ENCODE measurements at places on chromosomes 16 and 17.

GRCh38 chr17:10870336-10871050, 32.6 kb upstream of the PIRT start:
- DNase-seq = no peak

DNA sequence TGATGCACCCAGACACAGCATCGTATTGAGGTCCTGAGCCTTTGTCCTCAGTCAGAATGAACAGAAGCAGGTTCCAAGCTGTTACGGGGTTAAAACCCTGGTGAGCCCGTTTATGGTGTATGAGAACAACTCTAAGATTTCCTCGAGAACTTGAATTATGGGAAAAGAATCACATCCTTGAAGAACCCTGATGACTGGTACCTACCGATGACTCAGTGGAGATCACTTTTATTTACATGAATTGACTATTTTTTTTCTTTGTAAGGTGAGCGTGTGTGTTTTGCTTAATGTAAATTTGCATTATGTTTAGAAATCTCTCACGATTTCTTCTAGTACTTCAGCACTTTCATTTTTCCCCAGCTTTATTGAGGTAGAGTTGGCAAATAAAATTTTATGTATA, 3.3 kb upstream of the KRTAP4-4 start:
- no peak for DNase-seq

DNA sequence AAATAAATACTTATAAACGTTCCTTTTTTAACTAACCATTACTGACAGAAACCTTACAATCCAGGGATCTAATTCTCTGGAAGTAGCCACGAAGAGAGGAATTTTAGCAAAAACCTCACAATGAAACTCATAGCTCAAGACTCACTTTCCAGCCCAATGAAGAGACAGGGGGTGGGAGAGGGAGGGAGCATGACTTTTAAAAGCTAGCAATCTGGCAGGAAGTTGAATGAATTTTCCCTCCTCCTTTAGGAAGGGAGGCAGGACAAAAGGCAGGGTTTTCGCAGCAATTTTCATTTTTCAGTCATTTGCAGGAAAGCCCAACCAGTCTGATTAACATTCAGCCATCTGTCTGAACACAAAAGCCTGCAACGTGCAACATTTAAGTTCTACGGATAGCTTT, 381.5 kb upstream of the PSMD7 start:
- no peak for DNase-seq

- DNase-seq = no peak
These were observed 439.3 kb upstream of the CDH8 start for GRCh38 chr16:62475573-62475972.

- DNase-seq = no peak
These were observed 5.6 kb downstream of the CHD3 start for GRCh38 chr17:7894226-7894625.

- no peak for DNase-seq
These were observed 16.7 kb upstream of the HEATR6 start for GRCh38 chr17:60095381-60095780.

DNA sequence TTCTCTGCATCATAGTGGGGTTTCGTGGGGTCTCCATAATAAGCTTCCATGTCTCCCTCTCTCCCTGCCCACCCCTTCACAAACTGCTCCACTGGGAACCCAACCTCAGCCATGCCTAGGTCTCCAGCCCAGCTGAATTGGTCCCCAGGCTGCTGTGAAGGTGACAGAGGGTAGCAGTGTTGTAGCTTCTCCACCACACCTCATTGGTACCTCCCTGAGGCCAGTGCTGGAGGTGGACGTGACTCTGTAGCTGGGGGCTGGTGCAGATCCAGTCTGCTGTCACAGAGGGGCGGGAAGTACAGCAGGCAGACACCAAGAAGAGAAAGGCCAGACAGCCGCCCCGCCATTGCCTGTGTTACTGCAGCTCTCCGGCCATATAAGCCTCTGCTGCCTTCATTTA, 82.1 kb downstream of the OR1D5 start:
- no peak for DNase-seq

- DNase-seq = no peak
These were observed 1.8 kb downstream of the SNTB2 start for GRCh38 chr16:69188716-69189115.

- no peak for DNase-seq
These were observed 121.3 kb downstream of the CDH13 start for GRCh38 chr16:82748026-82748425.

DNA sequence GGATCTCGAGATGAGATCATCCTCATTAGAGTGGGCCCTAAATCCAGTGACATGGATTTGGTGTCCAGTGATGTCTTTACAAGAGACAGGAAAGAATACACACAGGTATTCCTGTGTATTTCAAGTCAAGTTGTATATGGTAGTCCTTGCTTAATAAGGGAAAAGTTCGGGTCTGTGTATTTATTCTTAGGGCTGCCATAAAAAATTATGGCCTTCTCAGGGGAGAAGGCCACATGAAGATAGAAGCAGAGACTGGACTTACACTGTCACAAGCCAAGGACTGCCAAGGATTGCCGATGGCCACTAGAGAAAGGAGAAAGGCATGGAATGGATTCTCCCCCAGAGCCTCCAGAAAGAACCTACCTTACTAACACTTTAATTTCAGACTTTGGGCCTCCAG, 8.3 kb downstream of the KRABD2 start:
- no peak for DNase-seq

- no peak for DNase-seq
These were observed 25.2 kb upstream of the CRISPLD2 start for GRCh38 chr16:84794626-84795025.

GRCh38 chr16:86949630-86950029, 367.6 kb downstream of the C16orf95 start:
- no peak for DNase-seq

DNA sequence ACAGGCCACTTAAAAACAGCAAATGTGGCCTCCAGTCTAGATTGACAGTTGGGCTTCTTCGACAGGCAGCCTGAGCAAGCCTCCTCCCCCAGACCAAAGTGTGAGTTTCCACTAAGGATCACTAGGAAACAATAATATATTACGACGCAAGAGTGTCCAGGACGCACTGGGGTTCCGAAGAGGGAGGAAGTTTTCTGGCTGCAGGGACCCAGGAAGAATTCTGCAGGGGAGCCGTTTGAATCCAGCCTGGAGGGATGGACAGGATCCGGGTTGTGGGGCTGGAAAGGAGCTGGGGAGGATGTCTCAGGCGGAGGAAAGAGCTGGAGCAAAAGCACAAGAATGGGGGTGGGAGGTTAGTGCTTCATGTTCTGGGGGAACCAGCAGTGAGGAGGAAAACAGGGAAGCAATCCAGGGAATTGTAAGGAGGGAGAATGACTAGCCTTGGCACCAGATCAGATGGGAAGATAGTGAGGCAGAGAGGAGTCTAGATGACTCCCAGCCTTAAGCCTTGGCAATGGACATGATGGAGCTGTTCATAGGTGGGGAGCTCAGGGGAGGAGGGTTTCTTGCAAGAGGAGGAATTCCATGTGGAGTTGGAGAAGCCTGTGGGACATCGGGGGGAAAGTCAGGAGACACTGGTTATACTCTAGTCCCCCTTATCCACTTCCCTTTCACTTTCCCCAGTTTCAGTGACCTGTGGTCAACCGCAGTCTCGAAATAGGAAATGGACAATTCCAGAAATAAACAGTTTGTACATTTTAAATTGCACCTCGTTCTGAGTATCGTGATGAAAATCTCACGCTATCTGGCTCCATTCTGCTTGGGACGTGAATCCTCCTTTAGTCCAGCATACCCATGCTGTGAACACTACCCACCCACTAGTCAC, 26.6 kb downstream of the NGFR start:
- DNase-seq = no peak

- no peak for DNase-seq
These were observed 32.2 kb downstream of the FZD2 start for GRCh38 chr17:44589316-44590071.

DNA sequence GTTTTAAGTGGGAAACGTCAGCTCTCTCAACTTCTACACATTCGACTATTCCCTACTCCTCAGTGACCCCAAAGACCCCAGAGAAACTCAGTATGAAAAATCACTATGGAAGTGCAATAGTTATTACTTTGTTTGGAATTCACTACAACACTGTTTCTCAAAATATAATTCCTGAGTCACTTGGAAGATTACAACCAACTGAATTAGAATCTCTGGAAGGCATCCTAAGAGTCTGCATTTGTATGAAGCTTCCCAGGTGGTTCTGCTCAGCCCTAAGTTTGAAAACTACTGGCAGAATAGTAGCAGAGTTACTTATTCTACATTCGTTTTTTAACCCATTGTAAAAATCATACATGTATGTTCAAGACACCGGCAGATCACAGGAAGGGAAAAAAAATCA, 525.6 kb downstream of the MAF start:
- DNase-seq = no peak

DNA sequence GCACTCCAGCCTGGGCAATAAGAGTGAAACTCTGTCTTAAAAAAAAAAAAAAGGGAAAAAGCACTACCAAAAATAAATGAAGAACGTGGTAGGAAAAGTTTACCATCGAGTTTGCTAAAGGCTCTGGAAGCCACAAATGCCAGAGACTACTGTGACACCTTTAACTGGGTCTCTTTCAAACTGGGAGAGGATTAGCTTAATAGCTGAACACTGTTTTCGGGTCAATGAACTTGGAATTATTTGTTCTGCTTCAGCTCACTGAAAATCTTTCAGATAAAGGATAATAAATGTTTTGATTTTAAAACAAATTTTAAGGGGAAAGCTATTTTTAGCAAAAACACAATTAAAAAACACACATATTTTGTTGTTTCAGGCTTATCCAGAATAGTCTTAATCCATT, 1.4 kb downstream of the RETREG3 start:
- DNase-seq = no peak

DNA sequence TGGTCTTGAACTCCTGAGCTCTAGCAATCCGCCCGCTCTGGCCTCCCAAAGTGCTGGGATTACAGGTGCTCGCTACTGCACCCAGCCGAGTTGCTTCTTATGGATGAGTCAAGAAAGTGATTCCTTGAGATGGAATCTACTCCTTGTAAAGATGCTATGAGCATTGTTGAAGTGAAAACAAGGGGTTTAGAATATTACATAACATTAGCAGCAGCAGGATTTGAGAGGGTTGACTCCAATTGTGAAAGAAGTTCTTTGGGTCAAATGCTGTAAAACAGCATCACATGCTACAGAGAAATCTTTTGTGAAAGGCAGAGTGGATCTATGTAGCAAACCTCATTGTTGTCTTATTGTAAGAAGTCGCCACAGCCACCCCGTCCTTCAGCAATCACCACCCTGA, 72.7 kb downstream of the NT5M start:
- no peak for DNase-seq

- DNase-seq = no peak
These were observed at the start of gene GJC1 for GRCh38 chr17:44829523-44830358. GJC1 (minus strand) TSS chr17:44830287; CDS start chr17:44805817, 24,470 bp downstream.

- no peak for DNase-seq
These were observed 59.4 kb downstream of the MFSD11 start for GRCh38 chr17:76797241-76797840.

DNA sequence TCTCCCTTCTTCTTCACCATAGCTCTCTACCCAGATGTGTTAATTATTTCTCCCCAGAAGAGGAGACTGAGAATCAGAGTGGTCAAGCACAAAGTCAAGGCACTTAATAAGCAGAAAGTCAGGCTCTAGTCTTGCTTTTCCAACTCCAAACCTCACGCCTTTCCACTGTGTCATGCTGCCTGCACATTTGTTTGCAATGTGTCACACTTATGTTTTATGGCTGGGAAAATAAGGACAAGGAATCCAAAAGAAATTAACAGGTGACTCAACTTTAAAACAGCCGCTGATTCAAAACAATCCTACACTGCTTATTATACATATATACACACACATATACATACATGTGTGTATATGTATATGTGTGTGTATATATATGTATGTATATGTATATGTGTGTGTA, 255.7 kb upstream of the DYNLRB2 start:
- no peak for DNase-seq

- DNase-seq = no peak
These were observed 112.3 kb upstream of the CLEC3A start for GRCh38 chr16:77910021-77910420.

DNA sequence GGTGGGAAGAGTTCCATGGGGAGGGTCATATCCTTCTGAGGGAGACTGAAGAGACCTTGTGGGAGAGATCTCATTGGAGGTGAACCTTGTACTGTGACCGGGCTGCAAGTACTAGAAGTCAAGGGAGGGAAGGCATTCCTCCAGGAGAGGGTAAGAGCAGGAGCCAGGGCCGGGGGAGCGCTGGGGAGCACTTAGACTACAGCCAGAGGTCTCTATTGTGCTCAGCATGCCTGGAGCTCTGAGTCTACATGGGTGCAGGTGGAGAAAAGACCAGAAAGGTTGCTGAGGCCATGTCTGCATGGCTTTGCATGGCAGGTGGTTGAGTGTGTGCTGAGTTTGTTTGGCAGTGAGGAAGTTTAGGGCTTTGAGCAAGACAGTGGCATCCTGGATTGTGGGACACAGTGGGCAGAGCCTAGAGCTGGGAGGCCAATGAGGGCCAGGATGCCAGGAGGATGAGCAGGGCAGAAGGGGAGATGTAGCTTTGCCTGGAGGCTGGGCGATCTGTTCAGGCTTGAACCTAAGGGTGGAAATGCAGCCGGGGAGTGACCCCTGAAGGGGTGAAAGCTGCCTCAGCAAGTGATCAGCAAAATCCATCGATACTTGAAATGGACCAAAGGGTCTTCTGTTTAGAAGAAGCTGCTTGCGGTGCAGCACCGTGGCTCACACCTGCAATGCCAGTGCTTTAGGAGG, 317.4 kb upstream of the TNRC6C start:
- no peak for DNase-seq

GRCh38 chr16:11212798-11213196, 43.2 kb downstream of the SOCS1 start:
- no peak for DNase-seq

- no peak for DNase-seq
These were observed 54.3 kb downstream of the NEUROD2 start for GRCh38 chr17:39553341-39553945.

- DNase-seq = no peak
These were observed 7.2 kb downstream of the GRIN2C start for GRCh38 chr17:74852237-74853047.

- DNase-seq = no peak
These were observed 12.1 kb upstream of the TBX21 start for GRCh38 chr17:47720754-47721533.

DNA sequence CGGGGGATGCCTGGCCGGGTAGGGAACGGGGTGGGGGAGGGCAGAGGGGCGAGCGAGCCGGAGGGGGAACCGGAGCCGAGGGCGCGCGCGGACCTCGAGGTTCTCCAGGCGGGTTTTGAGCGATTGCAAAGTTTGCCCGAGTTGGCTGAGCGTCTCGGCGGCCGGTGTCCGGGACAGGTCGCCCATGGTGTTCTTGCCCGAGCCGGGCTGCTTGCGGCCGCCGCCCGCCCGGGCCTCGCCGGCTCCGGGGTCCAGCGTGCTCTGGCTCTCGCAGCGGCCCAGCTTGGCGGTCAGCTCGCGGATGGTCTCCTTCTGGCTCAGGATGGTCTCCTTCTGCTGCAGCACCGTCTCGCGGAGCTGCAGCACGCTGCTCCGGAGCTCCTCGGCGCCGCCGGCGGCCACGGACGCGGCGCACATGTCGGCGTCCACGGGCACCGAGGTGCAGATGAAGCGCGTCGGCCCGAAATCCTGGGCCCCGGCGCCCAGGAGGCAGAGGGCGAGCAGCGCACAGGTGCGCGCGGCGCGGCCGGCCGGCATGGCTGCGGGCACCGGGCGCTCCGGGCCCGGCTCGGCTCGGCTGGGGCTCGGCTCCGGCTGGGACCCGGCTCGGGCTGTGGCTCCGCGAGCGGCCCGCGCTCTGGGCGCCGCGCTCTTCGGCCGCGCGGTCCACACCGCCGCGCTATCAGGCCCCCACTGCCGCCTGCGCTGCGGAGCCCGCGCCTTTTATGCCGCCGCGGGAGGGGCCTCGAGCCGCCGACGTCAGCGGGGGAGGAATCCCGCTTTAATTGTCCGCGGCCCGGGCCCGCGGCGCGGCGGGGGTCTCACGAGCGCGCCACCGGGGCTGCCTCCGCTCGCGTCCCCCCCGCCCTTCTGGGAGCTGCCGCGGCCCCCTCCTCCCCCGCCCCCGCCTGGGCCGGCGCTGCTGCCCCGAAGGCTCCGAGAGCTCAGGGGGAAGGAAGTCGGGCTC, at the start of gene NPTX1:
Gene NPTX1, minus strand, starts transcription at position 698 of the 967 bp plus-strand sequence. Its CDS starts 161 bp downstream, at position 537.
- DNase-seq = peak; percentile 61
